ENCODE measurements at places on chromosomes 2 and 18.

DNA sequence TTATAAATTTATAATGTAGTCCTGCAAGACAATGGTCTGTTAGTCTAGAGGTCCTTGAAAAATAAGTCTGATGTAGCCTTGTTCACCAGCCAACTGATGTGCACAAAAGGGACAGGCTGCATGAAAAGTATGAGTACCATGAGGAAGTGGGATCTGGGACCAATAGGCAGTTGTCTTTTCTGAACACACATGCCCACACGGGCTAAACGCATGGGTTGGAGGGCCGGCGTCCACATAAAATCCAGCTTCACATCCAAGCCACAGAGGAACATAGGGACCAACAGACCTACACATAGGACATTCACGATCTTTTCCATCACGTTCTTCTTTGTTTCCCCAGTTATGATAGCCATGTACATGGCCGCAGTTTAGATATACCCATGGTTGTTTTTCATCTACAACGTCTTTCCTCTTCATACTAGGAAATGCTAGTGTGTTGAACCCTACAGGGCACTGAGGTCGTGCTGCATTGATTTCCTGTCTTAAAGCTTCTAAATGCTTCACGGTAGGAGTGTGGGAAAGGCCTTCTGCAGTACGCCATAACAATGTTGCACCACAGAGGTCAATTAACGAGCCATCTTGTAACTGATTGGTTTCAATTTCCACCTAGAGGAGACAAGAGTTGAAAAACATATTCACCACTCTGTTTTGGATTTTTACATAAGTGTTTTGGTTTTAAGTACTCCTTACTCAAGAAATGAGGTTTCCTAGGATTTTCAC, 49.4 kb downstream of the PELI1 start:
- no peak for DNase-seq

DNA sequence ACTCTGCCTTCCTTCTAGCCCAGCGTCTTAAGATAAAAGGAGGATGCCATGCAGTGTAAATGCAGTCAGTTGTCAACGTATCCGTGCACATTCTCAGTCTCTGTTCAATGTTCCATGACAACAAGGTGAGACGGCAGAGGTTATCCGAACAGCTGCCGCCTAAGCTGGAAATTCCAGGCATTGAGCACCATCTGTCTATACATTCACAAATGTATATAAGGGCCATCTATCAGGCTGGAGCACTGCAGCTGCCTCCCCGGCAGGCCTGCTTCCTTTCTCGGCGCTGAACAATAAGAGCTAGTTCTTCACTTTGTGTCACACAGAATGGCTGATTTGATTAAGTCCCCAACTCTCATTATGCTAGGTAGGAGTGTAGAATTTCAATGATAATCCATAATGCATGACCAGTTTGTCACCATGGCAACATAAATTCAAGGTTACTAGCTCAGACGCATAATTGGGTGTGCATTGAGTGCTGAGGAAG, 282.2 kb upstream of the SOX11 start:
- DNase-seq, result no peak

DNA sequence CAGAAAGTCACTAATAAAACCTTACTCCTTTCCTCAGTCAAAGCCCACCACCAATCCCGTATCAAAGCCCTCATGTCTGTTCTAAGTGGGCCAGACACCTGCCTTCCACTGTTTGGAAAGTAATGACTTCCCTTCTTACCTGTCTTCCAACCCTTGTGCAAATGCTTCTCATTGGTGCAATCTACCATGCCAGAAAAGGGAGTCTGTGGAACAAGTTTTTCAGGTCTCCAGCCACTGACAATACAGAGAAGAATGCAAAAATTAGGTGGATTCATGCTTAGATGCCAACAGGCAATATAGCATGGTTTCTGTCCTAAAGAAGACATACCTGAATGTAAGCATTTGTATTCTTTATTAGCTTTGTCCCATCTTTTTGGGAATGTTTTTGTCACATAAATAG, 1140.6 kb upstream of the LRRTM1 start:
- DNase-seq, result no peak

- DNase-seq, result no peak
Observed at GRCh38 chr2:188096910-188097309, 194.8 kb upstream of the GULP1 start.

DNA sequence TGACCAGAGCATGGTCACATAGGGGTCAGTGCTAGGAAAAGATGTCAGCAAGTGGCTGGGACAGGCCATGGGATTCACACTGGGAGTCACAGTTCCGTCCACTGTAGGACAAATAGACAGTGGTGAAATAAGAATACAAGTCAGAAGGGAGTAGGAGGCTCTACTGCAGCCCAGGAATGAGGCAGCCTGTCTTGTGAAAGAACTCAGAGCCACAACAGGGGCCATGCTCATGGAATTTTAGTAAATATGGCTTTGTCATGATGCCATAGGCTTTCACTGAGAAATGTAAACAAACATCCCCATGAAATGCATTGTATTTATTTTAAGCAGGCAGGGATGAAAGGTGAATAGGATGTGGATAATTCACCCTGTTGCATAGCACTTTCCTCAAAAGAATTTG, 504.3 kb downstream of the SOX11 start:
- no peak for DNase-seq

- no peak for DNase-seq
Observed at GRCh38 chr2:46304635-46305034, 7.4 kb downstream of the EPAS1 start.

GRCh38 chr18:50008306-50008705, 186.6 kb downstream of the MYO5B start:
- DNase-seq, result no peak

GRCh38 chr2:6083136-6083535, 391.0 kb downstream of the SOX11 start:
- DNase-seq, result no peak

- DNase-seq, result no peak
Observed at GRCh38 chr18:71189581-71189980, 900.7 kb downstream of the SOCS6 start.

DNA sequence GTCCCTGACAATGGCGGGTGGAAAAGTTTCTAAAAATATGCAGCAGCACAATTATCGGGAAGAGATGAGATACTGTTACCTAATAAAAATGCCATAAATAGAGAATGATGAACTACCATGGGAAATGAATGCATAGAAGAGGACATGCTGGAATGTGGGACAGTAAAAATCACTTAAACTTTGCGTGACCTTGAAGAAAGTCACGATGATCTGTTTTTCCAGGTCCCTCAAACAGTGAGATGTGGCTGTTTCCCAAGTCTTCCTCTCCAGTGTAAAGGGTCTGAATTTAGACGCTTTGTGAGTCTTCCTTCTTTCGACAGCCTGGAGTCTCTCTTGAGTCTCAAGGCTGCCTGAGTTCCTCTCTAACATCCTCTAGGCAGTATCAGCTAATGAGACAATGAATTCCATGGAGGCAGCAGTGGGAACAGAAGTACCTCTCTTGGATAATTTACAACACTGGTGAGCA, 1.4 kb downstream of the CLUL1 start:
- DNase-seq, result no peak

DNA sequence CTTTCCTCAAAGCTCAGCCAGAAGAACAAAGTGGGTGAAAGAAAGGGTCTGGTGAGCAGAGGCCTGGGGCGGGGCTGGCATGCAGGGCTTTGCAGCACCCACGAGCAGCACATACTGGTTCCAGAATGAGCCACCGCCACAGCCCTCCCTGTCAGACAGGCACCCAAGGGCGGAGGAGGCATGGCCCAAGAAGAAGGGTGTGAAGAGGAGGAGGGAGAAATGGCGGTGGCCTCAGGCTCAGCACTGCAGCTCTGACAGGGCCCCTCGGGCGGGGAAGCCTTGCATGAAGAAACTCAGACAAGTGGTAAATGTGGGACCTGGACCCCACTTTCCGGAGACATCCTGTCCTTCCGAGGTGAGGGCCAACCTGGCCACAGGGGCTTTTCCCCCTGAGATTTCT, 15.7 kb downstream of the FAM228A start:
- DNase-seq, result no peak

DNA sequence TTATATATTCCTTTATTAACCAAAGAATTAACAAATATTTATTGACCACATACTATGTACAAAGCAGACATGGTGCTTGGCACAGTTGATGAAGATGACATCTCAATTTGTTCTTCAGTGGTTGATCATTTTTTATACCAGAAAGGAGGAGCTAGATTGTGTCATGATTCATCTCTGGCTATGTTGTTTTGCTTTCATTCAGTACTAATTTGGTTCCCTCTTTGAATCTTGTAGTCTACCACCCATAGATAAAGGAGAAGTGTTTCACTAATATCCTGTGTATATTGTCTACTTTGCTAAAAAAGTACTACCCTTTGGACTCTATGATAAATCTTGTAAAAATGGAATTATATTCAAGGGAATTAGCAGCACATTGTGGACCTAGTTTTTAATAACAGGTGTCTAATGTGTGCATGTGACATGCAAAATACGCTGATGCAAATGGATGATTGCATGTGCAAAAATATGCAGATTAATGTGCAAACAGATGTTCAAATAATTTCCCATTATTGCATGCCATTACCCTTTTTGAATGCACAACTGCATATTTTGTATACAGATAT, 313.2 kb upstream of the ZEB2 start:
- DNase-seq, result no peak

DNA sequence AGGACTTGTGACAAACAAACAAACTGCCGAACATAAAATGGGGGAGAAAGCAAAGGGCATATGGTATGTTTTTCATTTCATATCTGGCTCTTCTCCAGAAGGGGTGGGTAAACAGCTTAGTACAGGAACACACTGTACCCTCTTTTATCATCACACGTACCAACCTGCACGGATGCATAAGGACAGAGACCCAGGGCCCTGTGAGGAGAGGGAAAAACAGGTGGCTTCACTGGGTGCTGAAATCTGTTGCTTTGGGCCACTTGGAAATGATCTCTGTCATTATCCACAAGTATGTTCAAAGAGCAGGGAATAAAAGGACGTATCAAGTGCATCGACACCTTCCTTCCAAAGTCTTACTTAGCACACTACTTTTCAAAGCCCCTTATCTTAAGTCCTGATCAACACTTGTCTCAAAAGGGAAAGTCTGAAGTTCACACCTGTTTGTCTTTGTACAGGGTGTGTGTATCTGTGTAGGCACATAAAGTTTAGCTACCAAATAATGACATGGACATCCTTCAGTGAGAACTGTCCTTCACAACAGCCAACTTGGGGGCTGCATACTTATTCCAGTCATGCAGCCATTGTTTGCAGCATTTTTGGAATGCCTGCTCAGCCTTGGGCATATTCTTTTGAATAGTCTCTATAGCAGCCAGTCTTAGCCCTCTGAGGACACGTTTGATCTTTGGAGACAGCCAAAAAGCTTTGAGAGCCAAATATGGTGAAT, 60.6 kb downstream of the IRS1 start:
- DNase-seq, result no peak

- DNase-seq, result no peak
Observed at GRCh38 chr2:200523158-200523557, 2.8 kb upstream of the SGO2 start.

DNA sequence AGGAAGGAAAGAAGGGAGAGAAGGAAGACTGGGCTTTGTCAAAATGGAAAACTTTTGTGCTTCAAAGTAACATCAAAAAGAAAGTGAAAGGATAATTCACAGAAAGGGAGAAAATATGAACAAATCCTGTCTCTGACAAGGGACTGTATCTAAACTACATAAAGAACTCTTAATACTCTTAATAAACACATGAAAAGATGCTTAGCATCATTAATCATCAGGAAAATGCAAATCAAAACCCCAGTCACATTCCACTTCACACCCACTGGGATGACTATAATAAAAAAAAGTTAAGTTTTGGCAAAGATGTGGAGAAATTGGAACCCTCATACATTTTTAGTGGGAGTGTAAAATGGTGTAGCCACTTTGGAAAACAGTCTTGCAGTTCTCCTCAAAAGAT, 11.8 kb upstream of the ZFP36L2 start:
- DNase-seq, result no peak

DNA sequence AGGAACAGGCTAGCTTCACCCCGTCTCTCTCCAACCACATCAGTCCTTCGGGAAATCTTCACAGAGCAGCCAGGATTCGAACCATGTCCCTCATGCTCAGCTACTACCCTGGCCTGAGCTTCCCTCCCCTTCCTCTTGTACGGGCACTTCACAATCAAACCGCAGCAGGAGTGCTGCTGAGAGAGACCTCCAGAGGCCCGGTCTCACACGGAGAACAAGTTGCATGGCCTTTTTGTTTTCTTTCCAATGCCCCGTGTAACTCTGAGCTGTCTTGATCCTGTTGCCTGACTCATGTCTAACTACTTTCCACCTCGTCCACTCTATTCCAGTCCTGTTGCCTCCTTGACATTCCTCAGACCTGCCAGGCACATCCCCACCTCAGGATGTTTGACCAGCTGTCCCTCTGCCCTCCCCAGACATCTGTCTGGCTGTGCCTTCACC, 25.4 kb downstream of the FBLN7 start:
- DNase-seq, result no peak

- no peak for DNase-seq
Observed at GRCh38 chr2:239039479-239039861, 191.6 kb downstream of the TWIST2 start.

DNA sequence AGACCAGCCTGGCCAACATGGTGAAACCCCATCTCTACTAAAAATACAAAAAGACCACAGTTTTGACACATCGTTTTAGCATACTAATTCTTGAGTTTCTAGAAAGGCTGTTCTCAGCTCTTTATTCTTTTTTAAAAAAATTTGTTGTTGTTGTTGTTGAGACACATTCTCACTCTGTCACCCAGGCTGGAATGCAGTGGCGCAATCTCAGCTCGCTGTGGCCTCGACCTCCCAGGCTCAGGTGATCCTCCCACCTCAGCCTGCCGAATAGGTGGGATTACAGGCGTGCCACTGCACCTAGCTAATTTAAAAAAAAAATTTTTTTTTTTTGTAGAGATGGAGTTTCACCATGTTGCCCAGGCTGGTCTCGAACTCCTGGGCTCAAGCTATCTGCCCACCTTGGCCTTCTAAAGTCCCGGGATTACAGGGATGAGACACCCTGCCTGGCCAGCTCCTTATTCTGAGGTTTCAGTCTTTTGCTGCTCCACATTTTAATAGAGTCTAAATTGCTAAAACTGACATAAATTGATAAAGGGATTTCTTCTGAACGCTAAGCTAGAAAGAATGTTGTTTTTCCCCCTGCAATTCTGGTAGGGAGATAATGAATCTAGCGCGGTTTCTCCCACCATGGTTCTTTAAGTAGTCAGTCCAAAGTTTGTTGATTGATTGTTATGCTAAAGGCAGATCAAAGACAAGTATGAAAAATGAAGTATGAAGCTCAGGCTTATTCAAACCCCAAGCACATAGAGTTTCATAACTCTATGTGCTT, 32.6 kb upstream of the CABLES1 start:
- no peak for DNase-seq

DNA sequence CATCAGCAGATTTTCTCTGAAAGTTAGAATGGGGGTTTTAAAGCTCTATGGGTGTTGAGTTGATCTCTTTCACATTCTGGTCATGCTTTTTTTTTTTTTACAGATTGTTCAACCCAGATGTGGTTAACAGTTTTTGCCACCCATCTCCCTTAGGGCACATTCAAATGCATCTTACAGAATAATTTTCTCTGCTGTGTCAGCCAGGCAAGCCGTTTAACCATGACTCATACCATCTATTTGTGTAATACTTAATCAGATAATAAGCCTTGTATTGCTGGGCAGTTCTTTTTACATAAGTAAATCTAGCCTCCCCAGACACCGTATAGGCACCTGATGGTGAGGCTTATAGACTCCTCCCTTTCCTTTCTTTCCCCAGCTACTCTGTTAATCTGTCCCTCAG, 62.0 kb downstream of the TGIF1 start:
- DNase-seq, result no peak

All from GM12891 (cell line).